GM13976 (cell line): ENCODE measurements at places on chromosomes 5 and 9.

GRCh38 chr9:129111528-129112151 lies 425 bp downstream of the PTPA start:
- peak; percentile 67 for DNase-seq

GRCh38 chr9:12954441-12954840 lies 179.6 kb downstream of the LURAP1L start:
- DNase-seq: no peak

- DNase-seq: no peak
Measured at GRCh38 chr9:676780-677438, 164.6 kb upstream of the DMRT1 start.

DNA sequence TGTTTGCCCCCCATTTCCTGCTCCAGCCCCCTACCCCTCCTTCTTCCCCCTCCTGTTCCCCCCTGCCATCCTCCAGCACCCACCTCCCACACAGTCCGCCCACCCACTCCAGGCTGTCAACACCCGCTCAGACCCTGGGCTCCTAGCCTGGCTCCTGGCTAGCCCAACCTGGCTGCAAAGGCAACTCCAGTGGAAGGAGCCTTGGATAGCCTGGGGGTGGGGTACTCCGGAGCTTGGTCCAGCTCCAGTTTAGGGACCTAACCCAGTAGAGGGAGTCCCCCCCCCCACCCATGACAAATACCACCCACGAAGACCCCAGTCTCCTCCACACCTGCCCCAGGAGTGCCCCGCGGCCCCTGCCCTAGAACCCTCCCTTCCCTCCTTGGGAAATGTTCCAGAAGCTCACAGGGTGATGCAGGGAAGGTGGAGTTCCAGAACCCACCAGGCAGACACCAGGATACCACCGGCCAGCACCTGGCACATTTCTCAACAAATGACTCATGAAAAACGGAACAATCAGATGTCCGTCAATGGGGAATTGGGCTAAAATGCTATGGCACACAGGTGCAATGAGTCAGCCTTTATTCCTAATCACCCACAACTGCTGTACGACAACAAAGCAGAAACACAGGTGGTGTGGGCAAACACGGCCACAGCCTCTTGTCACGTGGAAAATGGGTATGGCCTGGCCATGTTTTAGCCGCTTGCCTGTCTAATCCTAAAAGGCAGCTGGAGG lies 901 bp upstream of the SLC12A7 start:
- no peak for DNase-seq

- no peak for DNase-seq
Measured at GRCh38 chr5:66912787-66913186, 283.8 kb downstream of the CD180 start.

DNA sequence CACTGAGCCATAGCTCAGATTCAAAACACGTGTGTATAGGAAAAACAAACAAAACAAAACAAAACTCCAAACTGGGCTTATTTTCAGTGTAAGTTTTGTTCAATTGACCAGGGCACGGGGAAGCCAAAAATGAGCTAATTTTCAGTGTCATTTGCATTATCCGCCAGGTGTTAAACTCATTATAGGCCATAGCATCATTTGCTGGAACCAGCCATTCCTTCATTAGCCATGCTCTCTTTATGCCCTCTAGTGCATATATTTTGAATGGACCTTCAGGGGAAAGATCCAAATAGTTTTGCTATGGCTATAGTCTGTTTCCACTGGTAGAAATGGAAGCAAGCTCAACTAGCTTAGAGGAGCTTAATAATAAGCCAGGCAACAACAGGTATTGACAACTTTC lies 1205.2 kb upstream of the DMAC1 start:
- DNase-seq: no peak

GRCh38 chr9:76643399-76644117 lies 120.7 kb upstream of the PCA3 start:
- DNase-seq: peak; percentile 29

- no peak for DNase-seq
Measured at GRCh38 chr5:128925973-128926372, 39.3 kb upstream of the SLC27A6 start.

DNA sequence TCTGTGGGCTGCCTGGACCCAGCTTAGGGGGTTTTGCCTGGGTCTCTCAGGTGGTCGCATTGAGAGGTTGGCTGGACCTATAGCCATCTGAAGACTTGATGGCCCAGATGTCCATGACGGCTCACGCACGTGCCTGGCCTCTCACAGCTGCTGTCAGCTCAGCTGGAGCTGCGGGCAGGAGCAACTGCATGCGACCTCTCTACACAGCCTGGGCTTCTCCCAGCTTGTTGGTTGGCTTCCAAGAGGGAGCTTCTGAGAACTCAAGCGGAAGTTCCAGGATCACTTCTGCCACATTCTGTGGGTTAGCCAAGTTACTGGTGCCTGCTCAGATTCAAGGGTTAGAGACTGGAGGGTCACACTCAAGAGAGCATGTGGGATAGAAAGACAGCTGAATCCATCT lies 99.2 kb downstream of the DAPK1 start:
- DNase-seq: no peak

DNA sequence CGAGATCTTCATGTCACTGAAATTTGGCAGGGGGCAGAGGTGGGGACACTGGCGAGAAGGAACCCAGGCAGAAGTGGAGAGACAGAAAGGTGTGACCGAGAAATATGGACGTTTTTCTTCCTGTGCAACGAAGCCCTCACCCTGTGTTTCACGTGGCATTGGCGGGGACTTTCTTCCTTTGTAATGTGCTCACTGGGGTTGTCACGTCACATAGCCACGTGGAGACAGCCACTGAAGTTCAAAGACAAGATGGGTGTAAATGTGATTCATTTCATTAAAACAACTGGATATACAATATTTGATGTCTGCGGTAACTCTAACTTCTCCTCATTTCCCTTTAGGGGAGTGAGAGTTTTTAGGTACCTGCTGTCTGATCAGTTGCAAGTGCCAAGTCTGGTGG lies 225.7 kb downstream of the FSTL4 start:
- no peak for DNase-seq

DNA sequence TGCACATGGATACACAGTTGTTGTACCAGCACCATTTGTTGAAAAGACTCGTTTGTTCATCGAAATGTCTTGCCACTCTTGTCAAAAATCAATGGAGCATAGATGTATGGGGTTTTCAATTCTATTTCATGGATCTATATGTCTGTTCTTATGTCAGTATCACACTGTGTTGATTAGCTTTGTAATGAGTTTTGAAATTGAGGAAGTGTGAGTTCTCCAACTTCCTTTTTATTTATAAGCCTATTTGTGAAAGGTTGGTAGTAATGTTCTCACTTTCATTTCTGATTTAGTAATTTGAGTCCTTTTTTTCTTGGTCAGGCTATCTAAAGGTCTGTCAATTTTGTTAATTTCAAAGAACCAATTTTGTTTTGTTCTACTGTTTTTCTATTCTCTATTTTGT lies 26.1 kb downstream of the ZNF510 start:
- DNase-seq: no peak

DNA sequence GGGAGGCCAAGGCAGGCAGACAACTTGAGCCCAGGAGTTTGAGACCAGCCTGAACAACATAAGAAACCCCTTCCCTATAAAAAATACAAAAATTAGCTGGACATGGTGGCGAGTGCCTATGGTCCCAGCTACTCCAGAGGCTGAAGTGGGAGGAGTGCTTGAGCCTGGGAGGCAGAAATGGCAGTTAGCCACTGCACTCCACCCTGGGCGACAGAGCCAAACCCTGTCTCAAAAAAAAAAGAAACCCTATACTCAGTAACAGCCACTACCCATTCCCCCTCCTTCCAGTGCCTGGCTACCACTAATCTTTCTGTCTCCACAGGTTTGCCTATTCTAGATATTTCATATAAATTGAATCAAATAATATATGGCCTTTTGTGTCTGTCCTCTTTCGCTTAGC lies 14.3 kb upstream of the SIL1 start:
- DNase-seq: no peak
